CD4-positive, alpha-beta T cell (primary cell): ENCODE measurements at places on chromosomes 12 and 14.

DNA sequence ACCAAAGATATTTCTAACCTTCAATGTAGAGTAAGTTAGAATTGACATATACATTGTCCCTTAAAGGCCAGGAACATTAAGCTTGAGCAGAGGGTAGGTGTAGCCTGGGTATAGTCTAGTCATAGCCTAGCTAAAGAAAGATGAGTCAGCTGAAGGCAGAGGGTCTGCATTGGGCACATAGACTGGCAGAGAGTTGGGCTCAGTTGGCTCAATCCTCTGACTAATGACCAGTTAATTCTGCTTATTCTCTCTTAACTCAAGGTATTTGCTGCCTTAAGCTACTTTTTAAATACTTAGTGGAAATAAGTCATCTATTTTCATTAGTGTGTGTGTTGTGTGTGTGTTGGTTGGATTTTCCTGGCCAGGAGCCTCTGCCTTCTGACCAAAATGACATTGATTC lies 467.1 kb downstream of the RAD51B start:
- DNase-seq = no peak
- no peak overlapping the region for H3K4me3 ChIP-seq
- peaks cover 57% of the 10 kb centered on the region for H3K4me1 ChIP-seq
- H3K27me3 ChIP-seq = no peaks in the 10 kb centered on the region
- no peaks in the 10 kb centered on the region for H3K36me3 ChIP-seq

GRCh38 chr12:14327711-14328110 lies 37.8 kb upstream of the ATF7IP start:
- no peak overlapping the region for H3K4me3 ChIP-seq
- no peaks in the 10 kb centered on the region for H3K36me3 ChIP-seq
- DNase-seq = no peak
- H3K27me3 ChIP-seq = no peaks in the 10 kb centered on the region
- no peaks in the 10 kb centered on the region for H3K4me1 ChIP-seq
- no peak overlapping the region for H3K27ac ChIP-seq

- peaks cover 3% of the 10 kb centered on the region for H3K4me1 ChIP-seq
- no peak overlapping the region for H3K4me3 ChIP-seq
- no peak overlapping the region for H3K27ac ChIP-seq
- H3K36me3 ChIP-seq = no peaks in the 10 kb centered on the region
These were observed 6.2 kb downstream of the DENND5B start for GRCh38 chr12:31584782-31585181.

GRCh38 chr14:105185001-105185400 lies 3.9 kb upstream of the NUDT14 start:
- no peak overlapping the region for H3K27ac ChIP-seq
- no peaks in the 10 kb centered on the region for H3K27me3 ChIP-seq
- H3K4me3 ChIP-seq = no peak overlapping the region
- H3K36me3 ChIP-seq = no peaks in the 10 kb centered on the region

- no peaks in the 10 kb centered on the region for H3K36me3 ChIP-seq
- H3K27me3 ChIP-seq = no peaks in the 10 kb centered on the region
These were observed 58.0 kb downstream of the ARL6IP4 start for GRCh38 chr12:123038486-123038885.
